RWPE2 (cell line): ENCODE measurements at places on chromosomes 11 and 22.

DNA sequence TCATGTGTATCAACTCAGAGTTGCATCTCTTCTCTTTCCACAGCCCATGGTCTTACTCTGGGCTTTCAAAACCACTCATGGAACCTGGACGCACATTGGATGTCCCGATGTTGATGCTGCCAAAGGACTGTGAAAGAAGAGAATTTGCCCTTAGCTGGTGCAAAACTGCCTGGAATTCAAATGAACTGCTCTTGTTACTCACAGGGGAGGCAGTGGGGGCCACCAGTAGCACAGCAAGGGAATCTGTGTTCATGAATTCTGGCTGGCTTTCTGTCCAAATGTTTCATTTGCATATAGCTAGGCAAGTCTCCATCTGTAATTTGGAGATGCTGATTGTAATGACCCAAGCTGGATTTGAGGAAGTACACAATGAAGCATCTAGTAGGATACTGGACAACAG is 24.9 kb downstream of the LMO2 start:
- no peak for DNase-seq

DNA sequence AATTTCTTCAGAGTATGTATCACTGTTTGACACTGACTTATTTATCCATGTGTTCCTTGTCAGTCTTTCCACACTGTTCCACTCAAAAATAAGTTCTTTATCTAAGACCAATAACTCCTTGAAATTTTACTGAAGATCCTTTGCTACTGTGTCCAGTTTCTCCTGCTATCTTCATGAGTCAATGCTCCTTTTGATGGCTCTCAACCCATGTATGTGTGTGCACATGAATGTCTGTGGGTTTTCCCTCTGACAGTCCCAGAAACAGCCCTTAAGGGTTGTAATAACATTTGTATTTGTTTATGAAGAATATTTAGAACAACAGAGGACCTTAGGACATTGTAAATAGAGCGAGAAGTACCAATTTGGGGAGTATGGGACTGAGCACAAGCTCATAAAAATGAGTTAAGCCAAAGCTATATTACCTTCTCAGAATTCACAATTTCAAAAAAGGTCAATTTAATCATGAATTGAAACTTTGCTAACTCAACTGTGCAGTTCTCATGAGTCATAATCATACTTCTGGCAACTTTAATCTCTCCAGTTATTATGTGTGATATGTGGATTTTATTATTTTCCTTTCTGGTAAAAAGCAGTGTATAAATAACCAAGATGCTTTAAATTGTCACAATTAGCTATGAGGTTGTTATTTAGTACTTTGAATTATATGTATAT is 533.6 kb downstream of the CNTN5 start:
- DNase-seq = no peak

DNA sequence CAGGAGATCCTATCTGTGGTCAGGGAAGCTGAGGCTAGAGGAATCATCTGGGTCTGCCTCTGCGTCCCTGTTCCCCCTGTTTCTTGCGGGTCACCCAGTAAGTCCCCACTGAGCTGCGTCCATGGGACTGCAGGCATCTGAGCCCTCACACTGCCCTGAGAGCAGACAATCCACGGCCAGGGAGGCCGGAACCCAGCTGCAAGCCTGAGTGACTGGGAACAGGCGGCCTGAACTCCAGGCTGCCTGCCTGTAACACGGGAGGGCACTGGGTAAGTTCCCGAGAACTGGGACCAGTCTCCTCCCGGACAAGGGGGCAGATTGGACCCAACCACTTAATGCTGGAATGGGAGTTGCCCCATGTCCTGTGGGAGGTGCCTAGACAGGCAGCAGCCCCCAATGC is 727.4 kb downstream of the BRD1 start:
- DNase-seq = peak; percentile 17

DNA sequence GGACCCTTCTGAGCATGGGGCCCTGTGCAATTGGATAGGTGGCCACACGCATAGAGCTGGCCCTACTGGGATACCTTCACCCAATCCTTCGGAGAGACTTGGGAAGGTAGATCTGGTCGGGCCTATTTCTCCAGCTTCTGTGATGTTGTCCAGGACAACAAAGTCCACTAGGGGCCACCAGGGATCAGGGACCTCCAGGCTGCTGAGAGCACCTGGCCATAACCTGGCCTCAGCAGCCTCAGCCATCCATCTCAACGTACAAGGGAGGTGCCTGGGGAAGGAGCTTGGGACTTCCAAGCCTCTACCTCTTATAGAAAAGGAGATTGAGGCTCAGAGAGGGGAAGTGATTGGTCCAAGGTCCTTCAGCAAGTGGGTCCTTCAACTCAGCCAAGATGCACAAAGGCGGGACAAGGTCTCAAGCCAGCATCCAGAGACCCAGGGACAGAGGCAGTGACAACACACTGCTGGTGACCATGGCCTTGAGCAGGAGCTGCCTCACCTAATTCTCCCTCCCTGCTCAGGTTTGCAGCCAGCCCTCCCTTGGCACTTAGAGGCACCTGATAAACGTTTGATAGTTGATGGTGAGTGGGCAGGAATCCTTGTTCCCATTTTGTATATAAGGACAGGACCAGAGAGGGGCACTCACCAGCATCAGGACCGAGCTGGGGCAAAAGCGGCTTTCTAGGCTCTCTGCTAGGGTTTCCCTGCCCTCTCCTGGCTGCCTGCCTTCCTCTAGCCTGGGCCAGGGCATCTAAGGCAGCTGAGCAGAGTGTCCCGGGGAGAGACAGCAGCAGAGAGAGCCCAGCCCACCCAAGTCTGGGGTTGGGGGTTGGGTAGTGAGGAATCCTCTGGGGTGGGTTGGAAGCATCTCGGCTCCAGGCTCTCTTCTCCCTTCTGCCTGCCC is 4.5 kb downstream of the RAC2 start:
- peak; percentile 42 for DNase-seq

GRCh38 chr22:19696504-19697276 is 17.6 kb upstream of the SEPTIN5 start:
- no peak for DNase-seq

- no peak for DNase-seq
Observed at GRCh38 chr11:76249195-76249741, 43.0 kb upstream of the WNT11 start.

GRCh38 chr11:128482512-128483191 is 104.7 kb downstream of the ETS1 start:
- no peak for DNase-seq

GRCh38 chr11:80007616-80008015 is 566.8 kb upstream of the TENM4 start:
- no peak for DNase-seq

- DNase-seq = no peak
Observed at GRCh38 chr11:62732830-62733229, 4.5 kb downstream of the TTC9C start.

DNA sequence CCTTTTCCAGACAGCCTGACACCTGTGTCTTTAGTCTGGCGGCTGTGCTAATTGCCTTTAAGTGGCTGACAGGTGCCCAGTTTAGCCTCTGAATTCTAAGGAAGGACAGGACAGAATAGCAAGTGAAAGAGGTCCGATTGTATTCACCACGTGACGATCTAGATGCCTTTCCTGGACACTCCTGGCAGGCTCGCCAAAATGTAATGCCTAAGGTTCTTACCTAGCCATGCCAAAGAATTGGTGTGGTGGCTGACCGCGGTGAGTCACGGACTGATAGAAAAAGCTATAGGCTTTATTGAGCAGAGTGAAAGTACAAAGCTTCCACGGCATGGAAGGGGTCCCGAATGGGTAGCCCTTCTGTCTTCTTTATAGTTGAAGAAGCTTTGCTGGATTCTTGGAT is 26.7 kb downstream of the ANKRD42 start:
- DNase-seq = no peak

GRCh38 chr22:36795633-36796032 is 19.7 kb upstream of the IFT27 start:
- no peak for DNase-seq

- no peak for DNase-seq
Observed at GRCh38 chr11:45538939-45539338, 126.5 kb downstream of the CHST1 start.

DNA sequence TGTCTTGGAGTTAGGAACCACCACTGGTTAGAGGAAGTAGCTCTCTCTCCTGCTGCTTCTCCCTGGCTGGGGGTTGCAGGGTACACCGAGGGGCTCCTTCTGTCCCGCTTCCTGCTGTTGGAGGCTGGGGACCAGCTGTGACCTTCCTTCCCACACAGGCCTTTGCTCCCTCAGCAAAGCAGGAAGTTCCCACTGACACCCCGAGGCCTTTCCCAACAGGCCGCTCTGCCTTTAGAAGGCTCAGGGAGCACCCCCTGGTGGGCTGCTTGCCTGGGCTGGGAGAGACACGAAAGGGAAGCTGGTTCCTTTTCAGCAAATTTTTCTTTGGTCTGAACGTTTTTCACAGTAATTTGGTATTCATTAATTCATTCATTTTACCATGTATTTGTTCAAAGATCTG is 527.9 kb upstream of the B3GAT1 start:
- DNase-seq = no peak

GRCh38 chr22:41650821-41651220 is 29.7 kb downstream of the XRCC6 start:
- no peak for DNase-seq

GRCh38 chr22:42885446-42885845 is 28.4 kb upstream of the ARFGAP3 start:
- no peak for DNase-seq

DNA sequence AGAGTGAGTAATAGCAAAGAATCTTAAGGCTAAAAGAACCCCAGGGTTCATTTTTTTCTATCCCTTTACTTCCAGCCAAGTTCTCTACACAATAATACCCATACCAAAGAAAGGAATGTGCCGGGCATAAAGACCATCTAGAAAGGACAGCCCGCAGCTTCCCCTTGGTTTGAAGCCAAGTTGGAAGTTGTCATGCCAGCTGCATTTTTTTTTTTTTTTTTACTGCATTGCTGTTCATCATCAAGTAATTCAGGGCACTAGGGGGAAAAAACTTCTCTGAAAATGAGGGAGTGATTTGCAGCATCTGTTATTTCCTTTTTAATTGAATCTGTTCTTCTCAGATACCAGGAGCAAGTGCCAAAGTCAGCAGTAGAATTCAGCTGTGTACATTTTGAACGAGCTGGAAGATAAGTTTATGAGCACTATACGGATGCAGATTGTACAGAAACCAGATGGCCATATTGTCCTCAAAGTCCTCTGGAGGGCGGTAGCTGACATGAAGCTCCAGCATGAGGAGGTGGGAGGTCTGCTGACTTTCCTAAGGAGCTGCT is 56.4 kb downstream of the UBASH3B start:
- no peak for DNase-seq

DNA sequence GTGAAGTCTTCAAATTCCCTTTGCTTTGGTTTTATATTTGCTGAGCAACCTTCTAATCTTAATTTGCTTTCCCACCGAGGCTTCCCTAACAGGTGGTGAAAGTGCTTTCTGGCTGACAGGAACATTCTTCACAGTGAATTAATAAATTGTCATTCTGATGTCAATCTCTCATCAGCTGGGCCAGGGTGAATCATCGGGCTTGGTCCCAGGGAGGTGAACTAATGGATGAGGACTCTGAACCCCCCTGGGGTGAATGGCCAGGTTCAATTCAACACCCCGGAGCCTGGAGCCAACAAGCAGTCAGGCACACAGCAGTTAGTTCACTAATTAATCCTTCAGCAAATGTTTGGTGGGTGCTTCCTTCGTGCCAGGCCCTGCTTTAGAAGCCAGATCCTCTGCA is 155.4 kb upstream of the PDGFD start:
- DNase-seq = no peak
